ENCODE measurements at places on chromosomes 11 and 22.

GRCh38 chr11:116742104-116742503 is 30.7 kb downstream of the BUD13 start:
- DNase-seq = no peak

GRCh38 chr11:9280655-9281301 is 15.6 kb upstream of the DENND5A start:
- DNase-seq = peak; percentile 23

GRCh38 chr11:7667460-7667859 is 5.8 kb downstream of the CYB5R2 start:
- DNase-seq = no peak

- DNase-seq = no peak
Observed at GRCh38 chr11:101436511-101437142, 147.2 kb downstream of the TRPC6 start.

GRCh38 chr11:34349882-34350281 is 7.9 kb downstream of the ABTB2 start:
- no peak for DNase-seq

- no peak for DNase-seq
Observed at GRCh38 chr22:44348971-44349560, 36.3 kb upstream of the SHISAL1 start.

DNA sequence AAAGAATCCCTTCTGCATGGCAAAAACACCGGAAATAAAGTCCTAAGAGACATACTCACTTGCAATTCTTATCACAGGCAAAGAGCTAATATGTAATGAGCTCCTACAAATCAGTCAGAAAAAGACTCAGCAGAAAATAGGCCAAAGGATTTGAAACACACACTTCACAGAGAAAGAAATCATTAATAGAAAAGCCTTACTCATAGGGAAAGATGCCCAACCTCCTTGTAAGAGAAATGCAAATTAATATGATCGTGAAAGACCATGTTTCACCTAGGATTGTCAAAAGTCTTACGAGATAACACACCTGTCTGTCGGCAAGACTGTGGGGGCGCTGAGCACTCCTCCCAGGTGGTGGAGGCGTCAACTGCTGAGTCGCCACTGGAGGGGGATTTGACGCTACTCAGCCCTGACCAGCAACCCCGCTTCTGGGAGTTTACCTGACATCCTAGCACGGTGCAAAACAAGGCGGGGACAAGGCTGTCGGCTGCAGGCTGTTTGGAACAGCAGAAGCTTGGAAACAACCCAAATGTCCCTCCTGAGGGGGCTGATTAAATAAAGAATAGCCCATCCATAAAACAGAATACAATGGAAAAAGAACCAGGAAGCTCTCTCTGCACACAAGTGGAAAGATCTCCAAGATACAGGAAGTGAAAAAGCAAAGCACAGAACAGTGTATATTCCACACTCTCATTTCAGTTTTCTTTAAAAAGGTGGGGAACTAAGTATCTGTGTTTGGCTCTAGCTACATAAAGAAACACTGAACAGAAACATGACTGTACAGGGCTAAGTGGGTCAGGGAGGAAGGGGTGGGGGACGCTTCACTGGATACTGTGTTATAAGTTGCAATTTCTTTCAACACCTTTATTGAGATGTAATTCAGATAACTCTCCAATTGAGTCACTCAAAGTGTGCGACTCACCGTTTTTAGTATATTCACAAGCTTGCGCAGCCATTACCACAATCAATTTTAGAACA is 11.5 kb downstream of the CSNK1E start:
- no peak for DNase-seq

DNA sequence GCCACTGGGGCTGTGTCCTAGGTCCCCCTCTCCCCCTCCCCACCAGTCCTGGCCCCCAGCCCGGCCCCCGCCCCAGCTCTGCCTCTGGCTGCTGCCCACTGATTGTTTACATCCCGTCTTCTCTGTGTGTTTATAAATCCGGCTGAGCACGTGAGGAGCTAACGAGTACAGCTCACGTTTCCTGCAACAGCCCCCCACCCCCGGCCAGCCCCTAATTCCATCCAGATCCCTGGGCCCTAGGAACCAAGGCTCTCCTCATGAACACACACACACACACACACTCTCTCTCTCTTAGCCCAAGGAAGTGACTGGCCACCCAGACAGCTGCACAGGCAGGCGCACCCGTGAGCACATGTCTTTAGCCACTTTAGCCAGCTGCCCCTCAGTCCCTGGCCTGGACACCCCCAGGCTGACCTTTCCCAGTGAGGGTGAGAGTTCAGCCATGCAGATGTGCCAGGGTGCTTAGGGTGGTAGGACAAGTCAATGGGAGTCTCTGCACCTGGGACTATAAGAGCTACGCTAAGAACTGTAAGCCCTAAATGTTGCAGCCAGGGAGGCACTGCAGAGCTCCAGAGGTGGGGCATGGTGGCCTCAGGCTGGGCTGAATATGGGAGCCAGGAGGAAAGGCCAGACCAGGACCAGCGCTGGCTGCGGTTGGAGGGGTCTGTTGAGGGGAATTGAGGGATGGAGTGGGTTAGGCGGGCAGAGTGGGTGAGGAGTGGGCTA is 2.9 kb downstream of the CLCF1 start:
- DNase-seq = no peak

- no peak for DNase-seq
Observed at GRCh38 chr22:36325154-36326031, 62.4 kb downstream of the MYH9 start.

GRCh38 chr11:86056351-86056854 is 12.5 kb downstream of the PICALM start:
- DNase-seq = no peak

DNA sequence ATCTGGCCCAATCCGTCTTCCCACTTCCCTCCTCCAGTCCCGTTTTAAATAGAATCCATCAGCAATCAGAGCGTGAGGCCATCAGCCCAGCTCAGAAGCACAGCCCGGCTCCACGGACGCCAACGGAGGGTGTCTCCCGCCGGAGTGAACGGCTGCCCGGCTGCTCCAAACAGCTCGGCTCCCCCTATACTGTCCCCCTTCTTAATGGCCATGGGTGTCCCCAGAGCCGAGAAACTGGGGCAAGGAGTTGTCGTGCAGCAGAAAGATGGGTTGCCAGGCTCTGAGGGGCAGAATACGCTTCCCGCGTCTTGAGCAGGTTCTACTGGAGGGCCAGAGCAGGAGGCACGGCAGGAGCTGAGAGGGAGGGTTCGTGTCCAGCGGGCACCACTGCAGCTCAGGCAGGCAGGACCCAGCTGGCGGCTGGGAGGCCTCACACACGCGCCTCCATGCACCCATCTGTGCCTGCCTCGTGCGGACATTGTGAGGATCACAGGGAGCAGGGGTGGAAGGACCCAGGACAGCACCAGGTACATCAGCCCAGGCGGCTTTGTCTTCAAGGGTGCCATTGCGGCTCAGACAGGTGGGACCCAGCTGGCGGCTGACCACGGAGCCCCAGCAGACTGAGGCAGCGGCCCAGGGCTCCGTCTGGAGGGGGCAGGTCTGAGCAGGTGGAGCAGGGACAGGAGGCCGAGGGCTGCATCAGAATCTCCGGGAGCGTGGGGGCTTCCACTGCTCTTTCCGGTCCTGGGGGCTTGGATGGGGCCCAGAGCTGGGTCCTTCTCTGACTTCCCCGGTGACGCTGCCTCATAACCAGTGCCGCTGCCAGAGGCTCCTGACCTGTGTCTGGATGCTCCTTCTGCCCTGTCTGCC is 882.7 kb downstream of the BRD1 start:
- no peak for DNase-seq

DNA sequence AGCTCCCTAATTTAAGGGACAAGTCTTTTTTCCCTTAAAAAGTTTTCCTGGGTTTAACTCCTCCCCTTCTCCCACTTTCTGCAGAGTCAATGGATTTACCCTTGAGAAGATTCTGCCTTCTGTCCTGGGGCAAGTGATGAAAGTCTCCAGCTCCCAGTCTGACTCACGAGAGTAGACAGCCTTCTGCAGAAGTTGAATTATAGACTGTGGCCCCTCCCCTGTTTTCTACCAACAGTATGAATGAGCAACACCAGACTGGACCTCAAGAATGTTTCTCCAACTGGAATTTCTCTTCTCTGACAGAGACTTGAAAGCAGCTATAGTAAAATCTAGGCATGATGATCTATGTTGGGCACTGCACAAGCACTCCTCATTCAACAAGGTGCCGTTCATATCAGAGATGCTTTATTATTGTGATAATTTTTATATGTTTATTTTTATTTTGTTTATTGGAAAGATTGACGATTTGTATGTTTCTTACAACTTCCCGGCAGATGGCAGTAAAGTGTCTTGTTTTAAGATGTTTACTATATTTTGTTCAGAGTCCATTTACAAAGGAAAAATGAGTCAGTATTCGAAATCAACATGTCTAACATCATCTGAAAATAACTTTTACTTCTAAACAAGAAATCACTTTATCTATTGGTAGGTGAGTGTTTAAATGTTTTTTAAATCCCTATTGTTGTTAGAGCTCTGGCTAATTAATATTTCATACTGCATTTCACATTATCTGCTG is 56.6 kb downstream of the LMO2 start:
- DNase-seq = no peak

GRCh38 chr11:8061555-8062428 is 19.2 kb upstream of the TUB start:
- DNase-seq = no peak

DNA sequence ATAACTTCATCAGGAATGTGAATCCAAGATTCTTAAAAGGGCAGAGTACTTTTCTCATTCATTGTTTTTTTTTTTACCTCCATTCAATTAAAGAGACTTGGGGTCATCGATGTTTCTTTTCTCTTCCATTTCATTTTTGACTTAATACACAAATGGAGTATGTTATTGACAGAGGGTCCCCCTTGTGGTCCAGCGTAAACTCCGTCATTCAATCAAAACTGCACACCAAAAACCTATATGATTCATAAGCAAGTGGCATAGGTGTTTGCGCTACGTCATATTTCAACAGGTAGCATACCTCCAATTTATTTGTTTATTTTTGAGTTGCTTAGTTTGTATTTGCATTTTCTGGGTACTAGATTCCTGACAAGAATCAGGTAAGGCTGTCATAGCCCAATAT is 12.7 kb upstream of the FOLH1 start:
- no peak for DNase-seq

DNA sequence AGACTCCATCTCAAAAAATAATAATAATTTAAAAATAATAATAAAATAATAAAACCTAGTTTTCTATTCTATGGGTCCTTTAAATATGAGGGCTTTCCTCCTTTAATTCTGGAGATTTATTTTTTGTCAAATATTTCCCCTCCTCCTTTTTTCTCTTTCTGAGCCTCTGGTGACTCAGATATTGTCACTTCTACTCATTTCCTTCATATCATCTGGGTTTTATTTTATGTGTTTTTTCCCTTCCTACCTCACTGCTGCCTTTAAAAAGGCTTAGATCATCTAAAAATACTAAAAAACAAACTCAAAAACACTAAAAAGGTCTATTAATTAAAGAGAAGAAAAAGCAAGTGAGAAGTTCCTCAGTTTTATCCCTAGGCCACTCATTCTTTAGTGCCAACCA is 138.9 kb downstream of the SPON1 start:
- DNase-seq = no peak

DNA sequence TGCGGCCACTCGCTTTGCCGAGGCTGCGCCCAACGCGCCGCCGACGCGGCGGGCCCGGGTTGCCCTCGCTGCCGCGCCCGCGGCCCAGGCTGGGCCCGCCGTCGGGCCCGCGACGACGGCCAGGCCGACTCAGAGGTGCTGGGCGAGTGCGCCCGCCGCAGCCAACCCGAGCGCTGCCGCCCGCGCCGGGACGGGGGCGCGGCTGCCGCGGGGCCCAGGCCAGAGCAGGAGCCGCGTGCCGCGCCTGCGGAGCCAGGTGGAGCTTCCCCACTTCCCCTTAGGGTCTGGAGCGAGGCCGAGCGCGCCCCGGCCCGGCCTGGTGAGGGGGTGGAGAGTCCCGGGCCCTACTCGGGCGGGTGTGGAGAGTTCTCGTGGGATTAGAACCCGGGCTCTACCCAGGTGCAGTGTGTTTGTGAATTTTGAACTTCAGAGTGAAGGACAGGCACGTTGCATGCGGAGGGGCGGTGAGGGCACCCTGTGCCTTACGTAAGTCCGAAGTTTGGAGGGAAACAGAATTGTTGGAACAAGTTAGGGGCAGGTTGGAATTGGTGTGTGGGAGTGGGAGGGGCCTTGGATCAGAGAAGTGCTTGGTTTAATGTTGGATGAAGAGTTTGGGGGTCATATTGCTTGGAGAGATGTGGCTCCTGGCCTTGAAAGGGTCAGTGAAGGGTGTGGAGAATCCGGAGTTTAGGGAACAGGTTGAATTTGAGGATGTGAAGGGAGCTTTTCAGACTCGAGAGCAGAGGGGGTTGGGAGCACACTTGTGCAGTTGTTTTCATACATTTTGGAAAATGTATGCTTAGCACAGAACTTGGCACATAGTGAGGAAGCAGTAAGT is 697 bp downstream of the RNF169 start:
- DNase-seq = no peak

DNA sequence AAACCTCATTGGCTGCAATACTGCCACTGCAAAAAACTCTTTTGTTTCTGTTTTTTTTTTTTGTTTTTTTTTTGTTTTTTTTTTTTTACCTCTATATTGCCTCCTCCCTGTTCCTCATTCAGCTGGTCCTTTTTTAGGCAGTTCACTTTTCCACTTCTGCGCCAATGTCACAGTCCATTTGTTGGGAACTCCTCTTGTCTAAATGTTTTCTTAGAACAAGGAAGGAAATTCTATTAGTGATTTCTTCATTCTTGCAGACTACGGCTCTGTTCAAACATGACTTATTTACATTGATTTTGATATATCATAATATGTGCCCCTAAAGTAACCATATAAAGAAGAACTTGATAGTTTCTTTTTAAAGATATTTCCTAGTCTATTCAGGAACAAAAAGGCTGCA is 2.9 kb downstream of the FAM118B start:
- no peak for DNase-seq

DNA sequence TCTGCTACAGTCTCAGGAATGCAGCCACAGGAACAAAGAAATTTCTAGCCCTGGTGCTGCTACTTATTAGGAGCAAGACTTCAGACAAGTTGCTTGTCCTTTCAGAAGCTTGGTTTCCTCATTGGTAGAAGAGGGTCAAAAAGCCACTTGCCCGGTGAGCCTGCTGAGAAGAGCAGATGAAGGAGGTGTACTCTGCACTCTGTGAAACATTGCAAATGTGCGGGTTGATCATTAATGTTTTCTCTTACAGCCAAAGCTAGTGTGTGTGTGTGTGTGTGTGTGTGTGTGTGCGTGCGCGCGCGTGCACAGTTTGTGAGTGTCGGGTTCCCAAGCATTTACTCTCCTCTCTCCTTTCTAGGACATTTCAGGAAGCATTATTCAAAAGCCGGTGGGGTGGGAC is 86.3 kb upstream of the NNMT start:
- DNase-seq = no peak

DNA sequence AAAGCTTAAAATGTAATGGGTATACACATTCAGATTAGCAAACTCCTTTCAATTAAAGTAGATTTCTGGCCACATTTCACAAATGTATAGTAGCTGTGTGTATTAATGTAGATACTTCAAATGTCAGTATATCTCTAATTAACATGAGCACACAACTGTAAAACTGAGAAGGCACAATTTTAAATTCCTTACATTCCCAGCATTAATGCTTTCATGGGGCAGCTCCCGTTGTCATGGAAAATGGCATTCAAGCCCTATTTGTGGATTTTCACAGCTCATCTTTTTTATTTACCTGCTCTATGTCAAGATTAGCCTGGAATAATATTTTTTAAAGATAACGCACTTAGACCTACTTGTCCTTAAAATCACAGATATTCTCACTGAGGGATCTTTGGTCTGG is 113.6 kb upstream of the SOX6 start:
- DNase-seq = no peak

GRCh38 chr22:42439021-42439567 is 6.9 kb upstream of the NFAM1 start:
- no peak for DNase-seq
